ENCODE measurements at places on chromosomes 3 and 15.
A peak's percentile ranks its signal among the peaks of the same experiment; 100 is the strongest.

GRCh38 chr15:57406062-57406772 lies 29.9 kb downstream of the CGNL1 start:
- no peak for DNase-seq

DNA sequence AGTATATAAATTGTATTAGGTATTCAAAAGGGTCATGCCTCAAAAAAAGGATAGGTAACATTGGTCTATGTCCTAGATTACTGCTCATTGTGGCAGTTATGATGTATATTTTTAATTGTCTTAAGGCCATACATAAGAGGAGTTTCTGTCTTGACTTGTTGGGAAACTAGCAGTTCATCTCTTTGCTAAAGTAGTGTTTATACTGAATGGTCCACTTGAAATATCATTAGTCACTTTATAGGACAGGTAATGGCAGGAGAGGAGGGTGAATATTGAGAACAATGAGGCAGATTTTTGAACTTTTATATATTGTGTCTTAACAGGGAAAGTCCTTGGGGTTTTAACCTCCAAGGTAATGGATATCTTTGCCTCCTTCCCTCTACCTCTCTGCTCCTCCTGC lies 58.4 kb downstream of the TP63 start:
- no peak for DNase-seq

GRCh38 chr3:127734754-127735473 lies 62.2 kb downstream of the ABTB1 start:
- DNase-seq = peak; percentile 100

GRCh38 chr3:54574906-54575617 lies 352.8 kb downstream of the LRTM1 start:
- no peak for DNase-seq

GRCh38 chr3:11954312-11954934 lies 49.8 kb upstream of the SYN2 start:
- no peak for DNase-seq

GRCh38 chr3:177906578-177907229 lies 629.5 kb upstream of the KCNMB2 start:
- DNase-seq = peak; percentile 53

GRCh38 chr15:100802421-100803170 lies 77.0 kb upstream of the ALDH1A3 start:
- peak; percentile 17 for DNase-seq

- DNase-seq = no peak
Measured at GRCh38 chr3:48398701-48399386, 26.8 kb downstream of the FBXW12 start.

DNA sequence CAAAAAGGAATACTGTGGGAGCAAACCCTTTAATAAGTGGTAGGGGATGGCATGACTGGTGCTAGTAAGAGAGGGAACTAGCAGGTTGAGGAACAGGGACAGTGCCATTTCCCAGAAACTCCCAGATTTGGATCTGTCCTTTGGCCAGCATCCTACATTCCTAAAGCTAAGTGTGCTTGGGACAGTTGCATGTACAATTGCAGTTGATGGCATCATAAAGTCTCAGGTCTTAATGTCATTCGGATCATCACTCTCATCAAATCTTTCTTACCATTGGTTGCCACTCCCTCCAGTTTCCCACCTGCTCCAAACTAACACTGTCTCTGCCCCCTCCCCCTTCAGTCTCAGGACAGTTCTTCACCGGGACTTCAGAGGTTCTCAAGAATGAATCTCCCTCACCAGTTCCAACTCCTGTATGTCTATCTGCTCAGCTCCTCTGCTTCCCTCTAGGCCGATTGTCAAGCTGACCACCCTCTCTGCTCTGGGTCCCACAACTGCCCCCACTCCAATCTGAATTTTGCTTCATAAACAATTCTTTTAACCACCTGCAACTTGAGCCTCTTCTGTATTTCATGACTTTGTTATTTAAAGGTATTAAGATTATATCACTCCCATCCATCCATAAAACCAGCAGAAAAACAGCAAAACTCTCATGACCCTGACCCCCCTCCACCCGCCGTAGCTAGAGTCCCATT lies 260.8 kb downstream of the CGGBP1 start:
- DNase-seq = no peak

GRCh38 chr15:41577863-41578735 lies 19.1 kb downstream of the TYRO3 start:
- peak; percentile 50 for DNase-seq

- DNase-seq = no peak
Measured at GRCh38 chr3:170813266-170813665, 56.7 kb downstream of the RPL22L1 start.

- DNase-seq = peak; percentile 74
Measured at GRCh38 chr3:108088697-108089096, 2.1 kb downstream of the CD47 start.

GRCh38 chr3:167346171-167346570 lies 33.9 kb downstream of the ZBBX start:
- DNase-seq = no peak

DNA sequence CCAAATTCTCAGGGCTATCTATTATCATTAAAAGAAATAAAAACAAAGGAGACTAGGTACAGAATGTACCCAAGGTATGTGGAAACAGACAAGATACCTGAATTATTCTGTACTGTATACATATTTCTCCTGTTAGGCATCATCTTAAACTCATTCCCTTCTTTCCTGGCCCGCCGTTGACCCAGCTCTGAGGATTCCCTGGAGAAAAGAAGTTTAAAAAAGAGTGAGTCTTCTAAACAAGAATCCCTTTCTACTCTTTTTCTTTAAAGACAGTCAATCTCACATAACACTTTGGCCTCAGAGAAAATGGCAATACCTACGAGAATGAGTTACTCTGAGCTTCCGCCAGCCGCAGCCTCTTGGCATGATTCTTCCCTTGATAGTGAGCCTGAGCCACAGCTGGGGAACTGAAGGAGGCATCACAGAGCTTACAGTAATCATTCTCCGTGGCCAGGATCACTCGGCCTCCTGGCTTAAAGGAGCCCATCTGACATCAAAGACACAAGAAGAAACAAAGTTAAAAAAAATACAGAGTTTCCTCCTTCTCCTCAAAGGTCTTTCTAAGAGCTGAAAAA lies 44.2 kb downstream of the ZMAT3 start:
- peak; percentile 15 for DNase-seq

DNA sequence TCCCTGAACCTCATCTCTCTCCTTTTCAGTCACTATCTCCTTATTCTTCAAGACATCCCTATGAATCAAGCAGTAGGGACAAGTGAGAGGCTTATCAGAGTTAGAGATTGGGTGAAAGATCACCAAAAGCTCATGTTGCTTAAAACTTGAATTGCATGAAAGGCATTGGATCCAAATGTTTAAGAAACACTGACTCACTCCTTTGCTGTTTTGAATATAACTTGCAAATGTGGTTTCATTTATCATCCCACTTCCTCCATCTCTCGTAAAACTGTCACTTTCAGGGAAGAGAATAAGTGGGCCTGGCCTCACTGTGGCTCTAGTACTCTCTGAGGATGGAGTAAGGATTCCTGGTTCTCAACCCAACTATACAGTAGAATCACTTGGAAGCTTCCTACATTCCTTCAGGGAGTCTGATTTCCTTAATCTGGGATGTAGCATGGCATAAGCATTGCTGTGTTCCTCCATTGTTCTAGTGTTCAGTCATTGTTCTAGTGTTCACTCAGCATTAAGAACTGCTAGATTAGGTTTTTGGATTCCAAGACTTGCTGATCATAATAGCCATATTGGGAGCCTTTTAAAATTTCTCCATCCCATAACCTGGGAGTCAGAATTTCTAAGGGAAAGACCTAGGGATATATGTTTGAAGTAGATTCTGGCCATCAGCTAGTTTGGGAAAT lies 171.8 kb downstream of the TMEM108 start:
- DNase-seq = peak; percentile 83

- DNase-seq = no peak
Measured at GRCh38 chr15:100909989-100910955, 8.9 kb upstream of the LRRK1 start.

DNA sequence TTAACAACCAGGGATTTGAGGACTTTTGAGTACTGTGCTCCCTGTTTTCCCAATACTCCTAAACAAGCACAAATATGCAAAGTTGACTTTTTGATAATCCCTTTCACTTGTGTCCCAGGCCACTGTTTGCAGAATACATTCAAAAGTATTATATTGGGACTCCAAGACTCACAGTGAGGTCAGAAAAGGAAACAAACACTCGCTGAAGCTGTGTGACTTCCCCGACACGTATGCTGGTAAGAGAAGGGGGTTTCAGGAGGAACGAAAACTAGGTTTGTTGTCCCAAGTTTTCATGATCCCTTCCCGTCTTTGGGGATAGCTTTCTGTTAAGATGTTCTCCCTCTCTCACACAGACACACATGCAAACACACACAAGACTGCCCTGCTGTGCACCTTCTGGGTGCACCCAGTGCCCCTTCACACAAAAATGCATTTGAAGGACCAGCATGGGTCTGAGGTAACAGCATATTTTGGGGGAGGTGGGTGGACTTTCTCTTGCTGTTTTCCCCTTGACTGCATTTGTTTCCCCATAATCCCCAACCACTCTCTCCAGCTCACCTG lies 225.2 kb upstream of the PRICKLE2 start:
- DNase-seq = no peak

GRCh38 chr15:66842710-66843441 lies 140.8 kb downstream of the SMAD6 start:
- peak; percentile 80 for DNase-seq

DNA sequence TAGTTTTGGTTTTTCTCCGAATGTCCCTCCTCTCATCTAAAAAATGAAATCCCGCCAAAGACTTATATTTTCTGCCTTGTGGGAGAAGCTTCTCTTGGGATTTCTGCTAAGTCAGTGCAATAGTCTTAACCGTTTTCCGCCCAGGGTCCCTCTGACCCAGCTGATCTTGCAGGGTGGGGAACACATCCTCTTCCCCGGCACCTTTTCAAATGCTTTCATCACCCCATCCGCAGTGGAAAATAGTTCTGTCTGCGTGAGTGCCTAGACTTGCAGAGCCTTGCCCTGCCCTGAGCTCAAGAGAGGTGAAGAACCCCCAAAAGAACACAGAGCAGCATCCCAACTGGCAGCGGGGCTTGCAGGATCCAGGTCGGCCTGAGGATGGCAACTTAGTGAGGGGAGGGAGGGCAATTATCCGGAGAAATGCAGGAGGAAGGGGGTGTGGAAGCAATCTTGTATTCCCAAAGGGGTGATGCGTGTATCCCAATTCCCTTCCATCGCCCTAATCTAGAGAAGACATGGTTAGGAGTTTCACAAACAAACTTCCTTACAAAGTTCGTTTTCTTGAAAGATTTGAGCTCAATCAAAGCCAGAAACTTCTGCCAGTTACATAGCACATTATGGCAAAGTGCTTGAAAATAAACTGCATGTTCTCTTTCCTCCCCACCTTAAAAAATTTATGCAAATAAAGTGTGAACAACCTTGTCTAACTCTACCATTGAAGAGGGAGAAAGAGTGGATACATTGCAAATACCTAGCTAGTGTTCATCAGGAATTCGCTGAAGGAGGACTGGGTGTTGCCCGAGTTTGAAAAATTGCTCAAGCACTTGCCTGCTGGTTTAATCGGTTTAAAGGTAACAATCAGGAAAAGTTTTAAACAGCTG lies 79.9 kb downstream of the NR2F2 start:
- no peak for DNase-seq

GRCh38 chr3:140595295-140595694 lies 82.6 kb upstream of the TRIM42 start:
- peak; percentile 62 for DNase-seq

DNA sequence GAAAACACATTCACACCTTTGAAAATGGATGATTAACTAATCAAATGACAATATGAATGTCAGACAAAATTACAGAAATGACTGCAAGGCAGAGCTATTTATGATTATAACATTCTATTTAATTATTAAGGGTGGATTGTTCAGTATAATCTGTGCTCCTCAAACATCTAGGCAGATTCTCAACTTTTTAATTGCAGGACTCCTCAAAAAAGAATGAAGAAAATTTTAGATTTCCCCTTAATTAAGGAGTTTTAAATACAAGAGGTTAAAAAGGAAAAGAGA lies 22.6 kb upstream of the CMC1 start:
- no peak for DNase-seq

DNA sequence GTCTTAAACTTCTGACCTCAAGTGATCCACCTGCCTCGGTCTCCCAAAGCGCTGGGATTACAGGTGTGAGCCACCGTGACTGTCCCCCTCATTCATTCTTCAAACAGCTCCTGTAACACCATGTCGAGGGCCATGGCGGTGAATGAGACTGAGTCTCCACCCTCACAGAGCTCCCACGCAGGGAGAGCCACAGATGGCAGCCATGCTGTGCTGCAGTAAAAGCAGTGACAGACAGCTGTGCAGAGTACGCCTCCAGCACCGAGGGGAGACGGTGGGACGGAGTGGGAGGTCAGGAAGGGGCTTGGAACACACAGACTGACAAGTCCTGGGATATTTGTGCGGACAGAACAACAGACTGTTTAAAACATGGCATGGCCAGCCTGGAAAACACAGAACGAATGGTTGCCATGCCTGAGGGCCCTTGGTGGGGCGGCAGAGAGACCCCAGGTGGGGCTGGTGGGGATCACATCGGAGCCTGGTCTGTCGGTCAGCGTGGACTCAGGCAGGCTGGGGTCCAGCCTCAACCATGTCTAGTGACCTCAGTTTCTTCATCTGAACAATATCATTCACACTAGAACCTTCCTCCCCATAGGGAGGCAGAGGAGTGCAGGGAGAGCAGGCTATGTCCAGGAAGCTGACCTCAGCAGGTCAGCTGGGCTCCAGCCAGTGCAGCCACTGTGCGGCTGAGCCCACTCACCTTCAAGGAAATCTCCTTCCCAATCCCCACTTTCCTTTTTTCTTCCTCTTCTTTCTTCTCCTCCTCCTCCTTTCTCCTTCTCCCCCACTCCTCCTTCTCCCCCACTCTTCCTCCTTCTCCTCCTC lies 20.6 kb upstream of the LCTL start:
- DNase-seq = no peak

- DNase-seq = no peak
Measured at GRCh38 chr15:46703020-46703861, 1014.1 kb upstream of the SEMA6D start.

DNA sequence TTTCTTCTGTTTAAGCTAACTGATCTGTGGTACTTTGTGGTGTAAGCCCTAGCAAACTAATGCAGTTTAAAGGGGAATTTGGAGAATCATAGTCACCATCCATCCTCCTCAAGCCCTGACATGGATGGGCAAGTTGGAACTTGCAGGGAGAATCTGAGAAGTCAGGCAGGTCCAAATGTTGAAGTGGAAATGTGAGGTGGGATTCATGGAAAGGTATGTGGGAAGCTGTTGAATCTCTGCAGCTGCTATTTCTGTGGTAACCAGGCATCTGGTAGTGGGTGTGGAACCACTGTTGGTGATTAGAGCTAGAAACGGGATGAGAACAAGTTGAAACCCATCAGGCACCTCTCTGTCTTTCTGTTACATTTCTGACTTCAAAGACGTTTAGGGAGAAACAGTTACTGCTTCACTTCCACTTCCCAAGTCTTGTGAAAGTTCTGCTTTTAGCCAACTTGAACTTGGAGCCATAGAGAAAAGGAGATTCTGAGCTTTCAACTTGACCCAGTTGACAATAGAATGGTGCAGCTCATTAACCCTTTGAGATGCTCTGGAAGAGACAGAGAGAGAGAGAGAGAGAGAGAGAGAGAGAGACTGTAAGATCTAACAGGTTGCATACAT lies 38.1 kb upstream of the NMNAT3 start:
- DNase-seq = no peak
